ENCODE measurements at places on chromosomes 6 and 20. TPM values are rescaled to one million over a fixed set of nuclear protein-coding genes. Genes with fewer than 3 reads are reported as not detected.

- no peak for DNase-seq
- H3K4me3 ChIP-seq: no peak overlapping the region
- H3K27ac ChIP-seq: no peak overlapping the region
- no peaks in the 10 kb centered on the region for H3K27me3 ChIP-seq
Measured at GRCh38 chr6:12222405-12223366, 67.5 kb upstream of the EDN1 start.

GRCh38 chr20:59515013-59515905 is 89.1 kb upstream of the PHACTR3 start:
- no peaks in the 10 kb centered on the region for H3K4me1 ChIP-seq
- peak; percentile 88 for DNase-seq
- H3K36me3 ChIP-seq: no peaks in the 10 kb centered on the region
- H3K27ac ChIP-seq: no peak overlapping the region
- no peak overlapping the region for H3K4me3 ChIP-seq

GRCh38 chr6:64949257-64949656 is 757.8 kb downstream of the EYS start:
- H3K36me3 ChIP-seq: no peaks in the 10 kb centered on the region
- no peak for DNase-seq
- no peak overlapping the region for H3K27ac ChIP-seq
- no peak overlapping the region for H3K4me3 ChIP-seq
- H3K27me3 ChIP-seq: no peaks in the 10 kb centered on the region
- H3K4me1 ChIP-seq: no peaks in the 10 kb centered on the region

The FOXC1 gene
- total RNA-seq: 134 TPM

Measured in aorta (tissue), 5 donors.